CD4-positive, alpha-beta T cell treated with Interleukin-15 for 1 hour (primary cell): ENCODE measurements at places on chromosomes 2 and 18.

DNA sequence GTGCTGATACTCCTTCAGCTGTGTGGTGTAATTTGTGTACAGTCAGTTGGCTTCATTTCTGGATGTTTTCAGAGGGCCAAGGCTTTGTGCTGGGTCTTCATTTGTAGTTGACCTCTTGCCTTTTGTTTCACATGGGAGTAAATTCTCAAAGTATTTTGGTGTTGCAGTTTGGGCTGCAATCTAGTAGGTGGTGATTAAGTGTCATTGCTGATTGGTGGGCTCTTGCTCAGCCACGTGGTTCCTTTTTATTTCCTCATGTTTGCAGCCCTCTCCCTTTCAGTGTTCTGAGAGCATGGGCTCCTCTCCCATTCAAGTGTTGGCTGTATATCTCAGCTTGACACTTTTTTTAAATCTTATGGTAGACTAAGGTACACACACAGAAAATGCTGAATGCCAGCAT is 96.8 kb downstream of the SNTG2 start:
- no peak for DNase-seq

GRCh38 chr2:120341977-120342376 is 4.0 kb upstream of the INHBB start:
- DNase-seq = no peak

GRCh38 chr2:186135686-186136085 is 350.4 kb upstream of the ZC3H15 start:
- DNase-seq = no peak

- DNase-seq = no peak
Observed at GRCh38 chr2:74778381-74779264, 55.3 kb upstream of the HK2 start.

DNA sequence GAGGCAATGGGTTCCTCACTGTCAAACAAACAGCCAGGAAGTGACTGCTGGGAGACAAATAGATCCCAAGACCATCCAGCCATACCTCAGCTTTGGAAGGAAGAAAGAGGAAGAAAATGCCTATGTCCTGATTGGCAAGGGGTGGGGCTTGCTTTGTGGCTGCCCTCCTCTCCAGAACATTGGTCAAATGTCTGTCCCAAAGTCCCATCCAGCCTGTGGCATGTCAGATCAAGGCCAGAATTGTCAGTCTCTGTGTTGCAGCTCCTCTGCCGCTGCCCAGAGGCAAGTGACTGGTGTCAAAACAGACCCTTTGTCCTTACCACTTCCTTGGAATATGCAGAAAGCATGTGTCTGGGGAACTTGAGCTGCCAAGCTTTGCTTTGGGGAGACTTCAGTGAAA is 63.0 kb upstream of the SMAD2 start:
- DNase-seq = no peak
